CD14-positive monocyte (primary cell): ENCODE measurements at places on chromosomes 5 and 9. TPM values are rescaled to one million over a fixed set of nuclear protein-coding genes. Genes with fewer than 3 reads are reported as not detected.

The DND1 gene
- polyA plus RNA-seq = not detected

GRCh38 chr9:130446101-130446861 lies 1.5 kb downstream of the ASS1 start:
- DNase-seq = no peak

- DNase-seq = no peak
Measured at GRCh38 chr9:85077944-85078343, 408.4 kb downstream of the NTRK2 start.

GRCh38 chr5:96816991-96817390 lies 9.2 kb upstream of the ERAP1 start:
- DNase-seq = no peak

The ISL1 gene
- not detected for polyA plus RNA-seq
